ENCODE measurements at places on chromosomes 4 and X.

DNA sequence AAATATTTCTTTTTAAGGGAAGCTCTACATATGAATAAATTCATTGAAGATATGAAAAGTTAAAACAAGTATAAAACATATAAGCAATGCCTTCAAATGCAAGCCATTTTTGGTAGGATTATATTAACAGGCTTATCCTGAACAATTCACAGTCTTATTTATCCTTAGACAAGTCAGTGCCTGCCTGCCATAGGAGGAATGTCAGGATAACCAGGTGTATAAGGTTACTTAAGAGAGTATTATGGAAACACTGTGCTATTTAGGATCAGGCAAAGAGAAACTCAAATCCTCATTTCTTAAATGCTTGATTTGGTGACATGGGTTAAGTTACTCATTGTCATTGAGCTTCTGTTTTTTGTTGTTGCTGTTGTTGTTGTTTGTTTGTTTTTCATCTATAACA lies 2029.9 kb upstream of the AGA start:
- DNase-seq: no peak

GRCh38 chrX:119187298-119187697 lies 48.8 kb upstream of the PGRMC1 start:
- DNase-seq: no peak

GRCh38 chrX:11197671-11198070 lies 86.5 kb downstream of the HCCS start:
- DNase-seq: no peak

- DNase-seq: no peak
Measured at GRCh38 chr4:8857766-8858700, 13.6 kb downstream of the HMX1 start.

GRCh38 chr4:95508421-95508820 lies 40.4 kb downstream of the UNC5C start:
- DNase-seq: no peak

- DNase-seq: no peak
Measured at GRCh38 chrX:42832764-42833549, 55.0 kb upstream of the PPP1R2C start.

DNA sequence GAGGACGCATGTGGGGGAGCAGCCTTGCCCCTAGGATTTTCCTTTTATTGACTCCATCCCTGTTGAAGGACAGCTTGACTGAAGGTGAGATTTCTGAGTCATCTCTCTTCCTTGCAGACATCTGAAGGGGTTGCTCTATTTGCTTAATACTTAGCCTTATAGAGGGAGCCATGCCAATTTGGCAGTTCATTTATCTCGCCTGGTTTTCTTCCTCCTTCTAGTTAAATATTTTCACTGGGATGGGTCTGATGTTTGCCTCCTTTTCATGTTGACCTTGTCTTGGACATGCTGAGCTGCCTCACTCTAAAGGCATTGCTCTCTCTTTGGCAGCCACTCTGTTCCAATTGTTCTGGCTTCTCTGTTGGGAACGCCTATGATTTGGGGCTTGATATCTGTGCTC lies 151.0 kb upstream of the PSAPL1 start:
- DNase-seq: no peak
